ENCODE measurements at places on chromosomes 11 and 22.

DNA sequence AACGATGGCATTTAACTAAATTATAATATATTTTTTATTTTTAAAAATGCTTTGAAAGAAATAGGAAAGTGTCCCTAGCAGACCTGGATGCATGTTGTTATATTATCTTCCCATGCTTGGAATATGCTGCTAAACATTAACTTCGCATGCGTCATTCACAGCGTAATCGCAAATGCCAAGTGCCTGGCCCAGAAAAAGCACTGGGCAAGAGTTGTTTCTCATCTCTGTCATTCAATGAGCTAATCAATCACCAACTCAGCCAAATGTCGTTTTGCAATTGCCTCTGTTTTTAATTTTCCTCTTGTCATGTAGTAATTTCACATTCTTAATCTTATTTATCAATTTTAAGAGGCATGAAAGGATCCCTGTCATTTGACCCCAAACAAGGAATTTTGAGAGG is 1421.9 kb downstream of the BRD1 start:
- no peak for DNase-seq

GRCh38 chr11:125094731-125095130 is 16.7 kb downstream of the TMEM218 start:
- DNase-seq = no peak

DNA sequence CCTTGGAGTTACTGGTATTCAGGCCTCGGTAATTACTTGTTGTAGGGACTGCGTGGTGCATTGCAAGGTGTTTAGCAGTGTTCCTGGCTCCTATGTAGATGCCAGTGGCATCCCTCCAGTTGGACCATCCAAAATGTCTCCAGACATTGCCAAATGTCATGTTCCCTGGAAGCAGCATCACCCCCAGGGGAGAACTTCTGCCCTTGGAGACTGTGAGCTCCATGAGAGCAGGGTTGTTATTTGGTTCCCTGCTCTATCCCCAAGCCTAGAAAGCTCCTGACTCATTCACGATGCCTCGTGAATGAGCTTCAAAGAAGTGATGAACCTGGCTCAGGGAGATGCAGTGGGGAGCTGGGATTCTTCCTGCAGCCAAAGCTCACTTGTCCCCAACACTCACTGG is 4.8 kb upstream of the CD248 start:
- DNase-seq = no peak

DNA sequence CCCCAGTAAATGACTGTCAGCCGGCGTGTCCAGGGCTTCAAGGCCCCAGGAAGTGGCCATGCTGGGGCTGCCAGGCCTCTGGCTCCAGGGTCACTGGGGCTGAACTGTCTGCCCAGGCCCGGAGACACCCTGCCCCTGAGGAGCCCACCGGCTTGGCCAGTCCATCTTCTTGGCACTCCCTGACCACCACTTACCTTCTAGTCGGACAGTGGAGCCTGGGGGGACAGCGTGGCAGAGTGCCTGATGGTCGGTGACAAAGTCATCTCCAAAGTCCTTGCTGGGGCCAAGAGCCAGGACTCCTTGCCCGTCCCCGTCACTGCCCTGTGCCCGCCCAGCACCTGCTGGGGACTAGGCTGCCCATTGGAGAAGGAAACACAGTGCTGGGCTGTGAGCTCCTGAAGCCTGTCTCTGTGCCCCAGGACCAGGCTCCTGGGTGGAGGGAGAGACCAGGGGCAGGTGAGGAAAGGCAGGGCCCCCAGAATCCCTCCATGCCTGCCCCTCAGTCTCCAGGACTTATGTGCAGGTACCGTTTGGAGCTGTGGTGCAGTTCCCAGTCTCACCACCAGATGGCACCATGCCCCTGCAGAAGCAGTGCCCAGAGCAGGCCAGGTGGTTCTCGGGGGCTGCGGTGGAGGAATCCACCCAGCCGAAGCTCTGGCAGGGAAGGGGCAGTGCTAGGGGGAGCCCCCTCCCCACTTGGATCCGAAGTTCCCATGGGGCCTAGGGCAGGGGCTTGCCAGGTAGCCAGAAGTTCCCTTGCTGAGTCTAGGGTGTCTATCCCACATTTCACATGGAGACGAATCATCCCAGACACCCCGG is 6.0 kb upstream of the CCDC188 start:
- peak; percentile 82 for DNase-seq

DNA sequence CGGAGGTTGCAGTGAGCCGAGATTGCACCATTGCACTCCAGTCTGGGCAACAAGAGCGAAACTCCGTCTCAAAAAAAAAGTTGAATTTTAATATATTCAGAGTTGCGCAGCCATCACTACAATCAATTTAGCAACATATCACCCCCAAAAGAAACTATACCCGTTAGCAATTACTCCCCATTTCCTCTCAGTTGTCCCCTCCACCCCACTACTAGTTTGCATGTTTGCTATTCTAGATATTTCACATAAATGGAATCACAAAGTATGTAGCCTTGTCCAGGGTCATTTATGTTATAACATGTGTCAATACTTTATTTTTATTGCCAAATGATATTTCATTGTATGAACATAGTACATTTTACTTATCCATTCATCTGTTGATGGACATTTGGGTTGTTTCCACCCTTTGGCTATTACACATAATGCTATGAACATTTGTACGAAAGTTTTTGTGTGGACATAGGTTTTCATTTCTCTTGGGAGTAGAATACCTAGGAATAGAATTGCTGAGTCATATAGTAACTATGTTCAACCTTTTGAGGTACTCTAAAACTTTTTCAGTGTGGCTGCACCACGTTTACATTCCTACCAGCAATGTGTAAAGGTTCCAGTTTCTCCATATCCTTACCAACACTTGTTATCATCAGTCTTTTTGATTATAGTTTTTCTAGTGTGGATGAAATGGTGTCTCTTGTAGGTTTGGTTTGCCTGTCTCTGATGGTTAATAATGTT is 2.2 kb downstream of the ZNF143 start:
- DNase-seq = no peak

DNA sequence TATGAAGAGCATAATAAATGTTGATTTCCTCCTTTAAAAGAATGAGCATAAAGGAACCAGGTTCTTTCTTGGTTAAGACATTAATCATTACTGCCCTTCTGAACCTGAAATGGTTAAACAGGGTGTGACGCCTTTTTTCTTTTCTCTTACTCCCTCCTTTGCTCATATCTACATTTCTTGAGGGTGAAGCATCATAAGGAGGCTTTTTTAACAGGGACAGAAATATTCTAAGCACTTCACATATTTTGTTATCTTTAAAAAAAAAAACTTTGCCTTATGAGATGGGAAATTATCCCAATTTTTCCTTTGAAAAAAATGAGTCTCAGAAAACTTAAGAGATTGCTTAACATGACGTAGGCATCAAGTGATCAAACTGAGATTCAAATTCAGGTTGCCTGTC is 1036.3 kb upstream of the TENM4 start:
- DNase-seq = no peak

GRCh38 chr11:76808996-76809395 is 25.8 kb downstream of the TSKU start:
- no peak for DNase-seq

All from Jurkat, Clone E6-1 (cell line).